ENCODE measurements at places on chromosomes 6 and 20.

- DNase-seq, result no peak
Measured at GRCh38 chr6:129195161-129195560, 312.2 kb downstream of the LAMA2 start.

DNA sequence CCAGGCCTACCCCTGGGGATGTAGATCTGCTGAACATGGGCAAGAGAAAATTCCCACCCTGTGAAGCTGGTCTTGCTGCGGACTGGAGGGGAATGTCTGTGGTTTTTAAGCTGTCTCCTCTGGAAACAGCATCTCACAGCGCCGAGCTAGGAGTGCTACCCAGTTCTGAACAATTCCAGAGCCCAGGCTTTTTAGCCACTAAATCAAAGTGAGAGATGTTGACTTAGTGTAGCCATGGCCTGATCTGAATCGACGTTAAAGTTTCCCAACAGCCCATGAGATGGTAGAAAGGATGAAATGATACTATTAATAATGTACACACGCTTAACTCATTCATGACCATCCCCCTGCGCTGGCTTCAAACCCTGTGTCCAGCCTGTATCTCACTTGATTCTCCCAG lies 63.7 kb downstream of the KCNB1 start:
- no peak for DNase-seq

DNA sequence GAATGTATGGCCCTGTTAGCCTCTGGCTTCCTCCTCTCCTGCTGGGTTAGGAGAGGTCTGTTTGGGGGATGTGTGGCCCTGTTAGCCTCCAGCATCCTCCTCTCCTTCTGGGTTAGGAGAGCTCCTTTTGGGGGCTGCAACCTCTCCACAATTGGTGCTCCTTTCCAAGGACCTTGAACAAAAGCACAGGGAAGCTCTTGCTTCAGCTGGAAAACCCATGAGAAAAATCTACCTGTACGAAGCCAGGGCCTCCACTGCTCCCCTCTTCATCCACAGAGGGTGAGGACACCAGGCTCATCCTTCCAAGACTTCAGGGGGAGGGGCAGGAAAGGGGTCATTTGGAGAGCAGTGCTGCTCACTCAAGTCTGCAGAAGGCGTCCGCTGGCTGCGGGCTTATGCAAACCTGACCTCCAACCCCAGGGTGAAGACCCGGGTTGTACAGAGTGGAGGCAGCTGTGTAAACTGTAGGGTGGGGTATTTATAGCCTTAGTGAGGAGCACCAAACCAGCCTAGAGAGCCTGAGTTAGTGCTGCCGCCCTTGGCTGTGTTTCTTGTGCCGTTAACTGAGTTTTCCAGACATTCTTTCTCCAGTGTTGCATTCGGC lies 62.1 kb downstream of the SLC24A3 start:
- DNase-seq, result no peak

DNA sequence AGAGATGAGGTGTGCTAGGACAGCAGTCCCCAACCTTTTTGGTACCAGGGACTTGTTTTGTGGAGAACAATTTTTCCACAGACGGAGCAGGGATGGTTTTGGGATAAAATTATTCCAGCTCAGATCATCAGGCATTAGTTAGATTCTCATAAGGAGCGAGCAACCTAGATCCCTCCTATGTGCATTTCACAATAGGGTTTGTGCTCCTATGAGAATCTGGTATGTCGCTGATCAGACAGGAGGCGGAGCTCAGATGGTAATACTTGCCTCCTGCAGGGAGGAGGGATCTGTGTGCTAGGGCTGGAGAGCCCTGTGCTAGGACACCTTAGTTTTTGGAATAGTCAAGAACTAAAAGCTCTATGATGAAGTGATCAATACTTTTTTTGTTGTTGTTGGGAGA lies 2.5 kb downstream of the SMIM13 start:
- no peak for DNase-seq

DNA sequence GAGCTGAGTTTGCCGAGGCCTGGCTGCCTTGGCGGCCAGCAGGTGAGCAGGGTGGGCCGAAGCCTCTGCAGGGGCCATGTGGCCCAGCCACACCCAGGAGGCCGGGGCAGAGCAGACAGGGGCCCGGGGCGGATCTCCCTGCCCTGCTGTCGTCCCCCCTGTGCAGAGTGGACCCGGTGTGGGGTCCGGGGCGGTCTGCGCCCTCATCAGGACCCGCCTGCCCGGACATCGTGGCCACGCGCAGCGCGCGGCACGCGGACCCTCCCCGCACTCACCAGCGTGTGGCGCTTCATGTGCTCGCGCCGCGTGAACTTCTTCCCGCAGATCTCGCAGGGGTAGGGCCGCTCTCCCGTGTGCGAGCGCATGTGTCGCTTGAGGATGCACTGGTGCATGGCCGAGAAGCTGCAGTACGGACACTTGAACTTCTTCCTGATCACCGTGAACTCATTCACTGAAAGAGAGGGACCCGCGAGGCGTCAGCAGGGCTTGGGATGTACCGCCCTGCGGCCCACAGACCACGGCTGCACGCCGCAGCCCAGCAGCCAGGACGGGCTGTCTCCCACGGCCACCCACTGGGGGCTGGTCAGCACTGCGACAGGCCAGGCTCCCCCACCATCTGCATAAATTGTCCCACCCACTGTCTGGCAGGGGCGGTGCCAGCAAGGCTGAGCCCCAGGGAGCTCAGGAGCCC lies 13.0 kb downstream of the SLC2A4RG start:
- peak; percentile 13 for DNase-seq

- DNase-seq, result no peak
Measured at GRCh38 chr20:13694420-13695150, 55.9 kb upstream of the TASP1 start.

GRCh38 chr20:38392356-38392755 lies 42.8 kb downstream of the SNHG17 start:
- DNase-seq, result no peak

DNA sequence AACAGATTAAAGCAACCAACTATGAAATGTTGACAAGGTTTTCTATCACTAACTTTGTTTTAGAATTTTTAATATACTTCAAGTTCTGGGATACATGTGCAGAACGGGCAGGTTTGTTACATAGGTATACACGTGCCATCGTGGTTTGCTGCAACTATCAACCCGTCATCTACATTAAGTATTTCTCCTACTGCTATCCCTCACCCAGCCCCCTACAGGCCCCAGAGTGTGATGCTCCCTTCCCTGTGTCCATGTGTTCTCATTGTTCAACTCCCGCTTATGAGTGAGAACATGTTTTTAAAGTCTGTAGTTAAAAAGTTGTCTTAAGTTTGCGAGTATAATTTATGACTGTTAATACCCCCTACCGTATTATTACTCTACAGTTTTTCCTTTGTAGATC lies 844.3 kb upstream of the MANEA start:
- DNase-seq, result no peak

DNA sequence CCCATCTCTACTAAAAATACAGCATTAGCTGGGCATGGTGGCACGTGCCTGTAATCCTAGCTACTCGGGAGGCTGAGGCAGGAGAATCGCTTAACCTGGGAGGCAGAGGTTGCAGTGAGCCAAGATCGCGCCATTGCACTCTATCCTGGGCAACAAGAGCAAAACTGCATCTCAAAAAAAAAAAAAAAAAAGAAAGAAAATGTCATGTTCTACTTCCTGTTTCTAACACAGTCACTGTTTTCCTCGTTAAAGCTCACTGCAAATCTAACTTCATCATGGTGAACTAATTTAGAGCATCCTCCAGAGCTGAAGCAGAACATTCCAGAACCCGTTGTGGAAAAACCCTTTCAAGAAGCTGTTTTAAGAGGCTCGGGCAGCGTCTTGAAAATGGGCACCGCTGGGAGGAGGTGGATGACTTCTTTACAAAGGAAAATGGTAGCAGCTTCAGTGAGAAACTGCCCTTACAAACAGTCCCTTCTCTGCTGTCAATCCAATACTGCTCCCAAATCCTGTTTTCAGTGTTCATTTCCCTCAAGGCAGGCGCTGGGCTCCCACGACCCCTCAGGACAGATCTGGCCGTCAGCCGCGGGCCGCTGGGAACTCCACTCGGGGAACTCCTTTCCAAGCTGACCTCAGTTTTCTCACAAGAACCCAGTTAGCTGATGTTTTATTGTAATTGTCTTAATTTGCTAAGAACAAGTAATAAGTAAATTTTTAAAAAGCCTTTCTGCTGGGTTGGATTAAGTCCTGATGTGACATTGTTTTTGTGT lies 12.5 kb downstream of the CTSZ start:
- DNase-seq, result no peak

DNA sequence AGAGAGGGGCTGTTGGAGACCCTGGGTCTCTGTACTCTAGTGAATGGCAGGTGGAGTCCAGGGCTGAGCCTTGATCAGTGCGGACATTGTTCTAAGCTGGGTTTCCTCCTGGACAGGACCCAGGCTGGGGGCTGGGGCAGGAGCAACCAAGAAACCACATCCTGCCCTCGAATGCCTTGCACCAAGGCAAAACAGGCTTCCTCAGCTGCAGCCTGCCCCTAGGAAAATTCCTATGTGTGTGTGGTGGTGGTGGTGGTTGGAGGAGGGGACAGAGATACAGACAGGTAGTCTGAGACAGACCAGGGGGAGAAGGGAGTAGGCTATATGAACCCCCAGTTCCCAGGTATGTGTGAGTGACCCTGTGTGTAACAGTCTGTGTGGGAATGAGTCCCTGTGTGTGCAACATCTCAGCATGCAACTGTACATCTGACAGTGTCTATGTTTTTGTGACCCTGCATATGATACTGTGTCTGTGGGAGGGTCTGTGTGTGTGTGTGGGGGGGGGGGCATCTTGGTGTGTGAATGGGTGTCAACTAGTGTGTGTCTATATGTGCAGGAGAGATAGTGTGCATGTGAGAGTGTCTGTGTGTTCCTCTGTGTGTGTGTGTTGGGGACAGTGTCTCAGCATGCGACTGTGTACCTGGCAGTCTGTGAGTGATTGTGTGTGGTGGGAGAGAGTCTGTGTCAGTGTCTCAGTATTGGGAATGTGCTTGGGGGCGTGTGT lies 3.0 kb downstream of the GLP1R start:
- no peak for DNase-seq

GRCh38 chr6:27814665-27815424 lies 97.4 kb downstream of the OR2B2 start:
- no peak for DNase-seq

DNA sequence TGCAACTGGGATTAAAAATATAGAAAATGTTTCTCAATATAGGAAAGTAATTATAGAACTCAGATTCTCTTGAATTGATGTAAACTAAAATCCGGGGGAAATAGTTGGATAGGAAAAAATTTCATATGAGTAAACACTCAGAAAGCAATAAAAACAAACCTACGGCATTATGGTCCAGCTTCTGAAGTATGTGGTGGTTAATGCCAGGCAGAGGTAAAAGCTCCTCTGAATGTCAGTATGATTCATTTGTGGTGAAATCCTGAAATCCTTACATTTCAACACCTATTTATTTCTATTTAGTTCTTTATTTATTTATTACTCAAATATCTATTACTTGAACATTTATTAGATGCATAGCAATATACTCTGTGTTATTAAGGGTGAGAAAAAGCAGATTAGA lies 145.1 kb downstream of the RIMS1 start:
- no peak for DNase-seq

DNA sequence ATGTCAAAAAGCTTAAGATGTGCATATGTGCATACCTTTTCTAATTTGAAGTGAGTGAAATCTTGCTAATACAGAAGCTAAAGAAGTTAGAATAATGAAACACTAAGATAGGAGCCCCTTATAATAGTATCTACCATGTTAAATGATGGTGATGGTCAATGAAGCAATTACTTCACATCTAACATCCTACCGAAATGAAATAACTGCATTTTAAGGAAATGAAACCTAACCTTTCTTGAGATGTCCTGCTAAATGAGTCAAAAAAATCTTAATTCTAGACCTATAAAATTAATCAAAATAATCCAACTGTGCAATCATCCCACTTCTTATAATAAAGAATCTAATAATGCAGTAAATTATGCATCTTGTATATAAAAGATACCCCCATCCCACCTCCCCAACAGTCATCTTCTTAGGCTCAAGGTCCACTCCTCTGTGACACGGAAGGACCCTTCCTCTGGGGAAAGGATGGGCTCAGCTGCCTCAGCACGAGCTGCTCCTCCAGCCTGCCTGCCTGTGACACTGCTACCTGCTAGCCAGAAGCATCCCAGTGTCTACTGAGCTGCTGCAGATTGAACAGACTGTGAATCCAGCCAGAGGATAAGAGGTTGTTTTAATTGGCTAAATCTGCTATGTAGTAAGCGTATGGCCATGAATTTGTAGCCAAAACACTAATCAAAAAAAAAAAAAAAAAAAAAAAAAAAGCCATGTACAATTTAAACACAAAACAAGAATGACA lies 129.6 kb upstream of the BEND3 start:
- no peak for DNase-seq

DNA sequence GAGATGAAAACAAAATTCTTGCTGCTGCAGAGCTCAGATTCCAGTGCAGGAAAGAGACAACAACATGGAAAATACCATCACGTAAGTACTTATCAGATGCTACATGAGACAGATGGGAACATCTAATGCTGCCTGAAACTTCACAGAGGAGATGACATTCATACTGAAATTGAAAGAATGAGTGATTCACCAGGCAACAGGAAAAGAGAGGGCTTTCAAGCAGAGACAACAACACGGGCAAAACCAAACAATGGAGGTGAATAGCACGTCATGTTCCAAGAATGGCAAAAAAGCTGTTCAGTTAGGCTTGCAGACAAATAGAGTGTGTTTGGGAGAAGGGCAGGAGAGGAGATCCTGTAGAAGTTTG lies 39.3 kb downstream of the GTF2H5 start:
- peak; percentile 52 for DNase-seq

- DNase-seq, result no peak
Measured at GRCh38 chr6:105588123-105588710, 185.3 kb upstream of the PREP start.

GRCh38 chr6:3282476-3283236 lies 23.9 kb downstream of the PSMG4 start:
- no peak for DNase-seq

GRCh38 chr20:61768571-61769285 lies 297.0 kb downstream of the TAF4 start:
- no peak for DNase-seq

DNA sequence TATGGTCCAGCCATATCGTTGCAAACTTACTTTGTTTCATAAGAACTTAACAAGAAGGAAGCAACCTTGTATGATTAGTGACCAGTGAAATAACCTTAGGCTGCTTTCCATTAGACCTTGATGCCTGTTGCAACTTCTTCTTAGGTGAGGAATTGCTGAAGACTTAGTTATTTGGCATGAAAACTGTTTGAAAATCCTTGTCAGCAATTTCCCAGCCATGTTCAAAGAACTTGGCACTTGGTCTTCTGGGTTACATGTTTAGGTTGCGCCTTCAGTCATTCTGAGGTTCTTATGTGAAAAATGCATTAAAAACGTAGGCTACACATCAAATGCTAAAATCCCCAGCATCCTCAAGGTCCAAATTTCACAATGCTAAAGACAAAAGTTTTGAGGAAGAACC lies 232.0 kb upstream of the CEP162 start:
- no peak for DNase-seq

- no peak for DNase-seq
Measured at GRCh38 chr6:119649531-119649930, 300.0 kb upstream of the MAN1A1 start.

DNA sequence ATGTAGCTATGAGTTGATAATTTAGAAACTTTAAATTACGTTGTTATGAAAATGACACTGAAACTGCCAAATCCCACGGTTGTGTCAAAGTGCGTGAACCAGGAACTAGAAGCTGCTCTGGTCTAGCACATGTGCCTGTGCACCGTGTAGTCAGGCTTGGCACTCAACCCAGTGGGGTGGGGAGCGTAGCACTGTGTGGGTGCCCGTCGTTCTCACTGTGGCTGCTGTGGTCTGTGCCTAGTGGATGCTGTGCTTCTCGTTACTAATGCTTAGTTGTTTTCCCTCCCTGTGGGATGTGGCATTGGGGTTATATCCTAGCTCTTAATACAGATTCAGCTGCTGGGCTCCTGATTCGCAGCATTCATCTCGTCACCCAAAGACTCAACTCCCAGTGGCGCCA lies 46.2 kb upstream of the ADIG start:
- DNase-seq, result no peak

- no peak for DNase-seq
Measured at GRCh38 chr6:95227351-95227750, 350.0 kb upstream of the MANEA start.

Data from GM12891 (cell line).